ENCODE measurements at places on chromosomes 11 and 22.

- DNase-seq = no peak
Measured at GRCh38 chr11:71530602-71531001, 3.5 kb downstream of the KRTAP5-7 start.

GRCh38 chr22:46043339-46043738 is 66.4 kb upstream of the WNT7B start:
- peak; percentile 27 for DNase-seq

- DNase-seq = peak; percentile 29
Measured at GRCh38 chr22:46563381-46564083, 26.1 kb upstream of the CELSR1 start.

DNA sequence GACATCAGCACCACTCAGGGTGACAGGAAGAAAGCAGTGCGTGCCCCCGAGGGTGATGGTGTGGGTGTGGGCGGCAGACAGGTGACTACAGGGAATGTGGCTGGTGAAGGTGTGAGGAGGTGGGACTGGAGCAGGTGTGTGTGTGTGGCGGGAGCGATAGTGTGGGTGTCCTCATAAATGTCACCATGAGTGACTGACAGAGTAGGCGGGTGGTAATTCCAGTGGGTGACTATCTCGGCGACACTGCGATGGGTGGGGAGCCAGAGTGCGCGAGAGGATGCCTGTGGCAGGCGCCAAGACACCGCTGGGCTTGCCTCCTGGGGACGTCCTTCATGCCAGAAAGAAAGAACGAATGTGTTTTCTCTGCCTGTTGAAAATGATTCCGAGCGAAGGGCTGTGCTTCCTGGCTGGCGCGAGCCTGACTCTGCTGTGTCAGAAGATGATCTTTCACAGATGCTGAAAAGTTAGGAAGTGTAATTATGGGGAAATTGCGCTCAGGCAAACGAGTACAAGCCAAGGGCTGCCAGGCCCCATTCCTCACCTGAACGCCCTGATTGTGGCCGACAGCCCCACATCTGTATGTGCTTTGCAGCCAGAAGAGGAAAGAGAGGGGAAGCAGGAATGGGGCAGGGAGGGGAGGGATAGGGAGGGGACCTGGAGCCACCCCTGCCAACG is 98.8 kb upstream of the CD82 start:
- DNase-seq = no peak

DNA sequence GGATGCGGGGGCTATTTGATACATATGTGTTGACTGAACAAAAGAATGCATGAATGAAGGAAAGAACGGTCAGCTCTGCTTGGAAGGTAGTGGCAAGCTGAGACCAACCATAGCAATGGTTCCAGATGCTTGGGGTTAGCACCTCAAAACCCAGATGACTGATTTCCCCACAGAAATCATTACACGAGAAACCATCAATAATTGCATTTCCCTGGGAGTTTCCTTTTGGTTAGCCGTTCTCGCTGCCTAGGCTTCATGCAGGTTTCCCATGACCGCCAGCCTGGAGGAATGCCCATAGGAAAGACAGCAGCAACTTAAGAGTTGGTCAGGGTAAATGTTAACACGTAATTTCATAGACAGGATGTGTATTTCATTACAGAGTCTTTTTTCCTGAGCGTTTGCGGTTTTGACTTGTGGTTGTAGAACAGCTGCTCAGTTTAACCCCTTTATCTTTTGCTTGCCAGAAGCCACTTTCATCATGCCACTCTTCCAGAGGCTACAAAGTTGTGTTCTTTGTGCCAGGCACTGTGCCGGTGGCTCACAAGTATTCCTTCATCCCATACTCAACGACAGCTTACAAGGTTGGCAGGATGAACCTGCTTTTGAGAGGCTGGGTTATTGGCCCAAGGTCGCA is 2.8 kb downstream of the IL17RA start:
- DNase-seq = peak; percentile 11

- DNase-seq = no peak
Measured at GRCh38 chr11:33402066-33402465, 144.9 kb downstream of the HIPK3 start.

DNA sequence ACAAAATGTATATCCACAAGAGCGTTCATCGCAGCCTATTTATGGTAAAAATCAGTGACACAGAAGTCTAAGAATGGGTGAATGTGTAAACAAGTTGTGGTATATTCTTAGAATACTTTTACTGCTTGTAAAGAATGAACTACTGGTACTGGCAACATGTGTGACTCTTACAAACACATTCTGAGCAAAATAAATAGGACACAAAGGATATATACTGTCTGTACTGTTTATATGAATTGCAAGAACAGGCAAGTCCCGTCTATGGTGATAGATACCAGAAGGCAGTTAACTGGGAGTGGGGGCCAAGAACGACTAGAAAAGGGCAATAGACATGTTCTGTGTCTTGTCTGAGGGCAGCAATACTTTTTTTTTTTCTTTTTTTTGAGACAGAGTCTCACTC is 112.6 kb downstream of the TBC1D22A start:
- no peak for DNase-seq

DNA sequence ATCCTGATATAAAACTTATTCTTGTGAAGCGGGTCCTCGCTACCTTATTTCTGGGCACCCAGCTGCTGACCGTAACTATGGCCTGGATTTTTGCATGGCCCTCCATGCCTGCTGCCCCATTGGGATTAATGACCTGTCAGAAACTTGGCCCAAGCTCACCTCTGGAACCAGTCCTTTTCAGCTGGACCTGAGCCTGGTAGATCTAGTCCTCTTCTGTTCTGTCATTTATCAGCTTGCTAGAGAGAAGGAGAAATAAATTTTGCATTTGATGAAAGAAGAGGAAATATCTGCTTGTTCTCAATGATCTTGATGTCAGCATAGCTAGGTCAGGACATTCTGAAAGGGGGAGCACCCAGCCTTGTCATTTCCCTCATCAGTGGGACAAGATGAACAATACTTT is 387.8 kb upstream of the LARGE1 start:
- DNase-seq = no peak

DNA sequence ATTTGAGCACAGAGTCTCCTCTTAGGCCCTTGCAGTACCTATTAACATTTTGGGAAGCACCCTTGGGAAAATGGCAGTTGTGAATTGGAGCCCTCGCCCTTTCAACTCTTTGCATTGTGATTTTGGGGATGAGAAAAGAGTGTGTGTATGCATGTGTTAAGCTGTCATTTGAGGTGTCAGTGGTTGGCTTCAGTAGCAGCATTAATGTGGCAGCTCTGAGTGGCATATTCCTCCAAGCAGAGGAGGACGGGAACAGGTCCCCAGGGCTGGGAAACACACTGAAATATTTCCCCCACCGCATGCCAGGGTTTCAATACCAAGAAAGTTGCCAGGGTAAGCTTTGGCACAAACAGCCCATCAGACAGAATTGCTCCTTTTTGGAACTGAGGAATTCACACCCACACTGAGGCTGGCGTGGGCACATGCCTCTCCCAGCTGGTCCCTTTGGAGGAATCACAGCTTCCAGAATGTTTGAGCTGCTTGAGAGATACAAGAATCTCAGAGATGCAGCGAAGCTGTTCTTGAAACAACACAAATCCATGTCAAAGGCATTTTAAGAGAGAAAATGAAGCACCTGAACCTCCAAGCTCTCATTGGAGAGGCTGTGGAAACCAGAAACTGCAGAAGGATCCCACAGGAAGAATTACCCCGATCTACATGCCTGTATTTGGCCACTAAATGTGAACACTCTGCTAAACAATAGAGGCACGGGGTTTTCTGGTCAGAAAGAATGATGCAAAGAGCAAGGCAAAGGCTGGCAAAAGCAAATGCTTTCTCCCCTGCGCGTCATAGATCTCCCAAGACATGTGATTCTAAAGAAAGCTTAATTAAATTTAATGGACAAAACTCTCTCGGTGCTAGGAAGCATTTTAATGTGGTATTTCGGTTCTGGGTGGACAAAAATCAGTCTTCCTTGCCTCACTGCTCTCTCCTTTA is 67.2 kb upstream of the RCN1 start:
- DNase-seq = no peak

- DNase-seq = no peak
Measured at GRCh38 chr11:47443028-47443700, 5.8 kb downstream of the RAPSN start.

DNA sequence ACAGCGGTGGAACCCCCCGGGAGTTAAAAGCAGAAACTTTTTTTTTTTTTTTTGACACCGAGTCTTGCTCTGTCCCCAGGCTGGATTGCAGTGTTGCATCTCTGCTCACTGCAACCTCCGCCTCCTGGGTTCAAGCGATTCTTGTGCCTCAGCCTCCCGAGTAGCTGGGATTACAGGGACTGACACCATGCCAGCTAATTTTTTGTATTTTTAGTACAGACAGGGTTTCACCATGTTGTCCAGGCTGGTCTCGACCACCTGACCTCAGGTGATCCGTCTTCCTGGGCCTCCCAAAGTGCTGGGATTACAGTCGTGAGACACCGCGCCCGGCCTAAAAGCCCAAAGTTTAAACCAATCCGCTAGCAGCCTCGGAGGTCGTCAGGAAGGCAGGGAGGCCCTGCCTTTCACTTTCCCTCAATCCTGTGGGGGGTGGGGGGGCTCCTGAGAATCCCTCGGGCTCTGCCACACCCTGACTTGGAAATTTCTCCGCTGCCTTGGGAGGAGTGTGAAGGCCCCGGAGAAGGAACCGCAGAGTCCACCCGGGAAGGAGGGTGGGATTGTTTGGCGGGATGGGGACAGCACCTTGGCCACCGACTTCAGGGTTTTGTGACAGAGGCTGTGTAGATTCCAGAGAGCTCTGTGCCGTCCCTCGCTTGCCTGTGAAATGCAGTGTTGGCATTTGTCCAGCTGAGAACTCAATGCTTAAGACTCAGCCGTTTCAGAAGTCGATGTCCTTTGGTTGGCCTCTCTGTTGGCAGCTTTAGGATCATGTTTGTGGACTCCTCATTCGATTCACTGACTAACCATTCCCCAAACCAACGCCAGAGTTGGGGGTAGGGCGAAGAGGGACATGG is 1.0 kb downstream of the ARHGAP8 start:
- DNase-seq = no peak

- DNase-seq = no peak
Measured at GRCh38 chr11:68980776-68981065, at the start of gene MRGPRD. Gene MRGPRD, minus strand, starts transcription at chr11:68980986. Its CDS starts 0 bp downstream, at chr11:68980986.
